NCI-H1694 (cell line): ENCODE measurements at places on chromosomes 11 and 22.

GRCh38 chr22:42863349-42863961 is 6.4 kb upstream of the ARFGAP3 start:
- no peak for DNase-seq

DNA sequence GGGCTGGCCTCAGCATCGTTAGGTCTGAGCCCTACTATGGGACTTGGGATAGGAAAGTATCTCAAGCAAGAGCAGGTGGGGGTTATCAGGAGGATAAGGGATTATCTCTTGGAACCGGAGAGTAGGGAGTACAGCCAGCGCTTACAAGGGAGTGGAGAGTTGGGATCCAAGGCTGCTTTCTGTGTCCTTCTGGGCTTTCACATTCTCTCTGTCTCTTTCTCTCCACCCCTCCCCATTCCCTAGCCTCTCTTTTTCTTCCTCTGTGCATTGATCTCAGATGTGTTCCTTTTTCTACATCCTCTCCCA is 170.2 kb downstream of the BUD13 start:
- no peak for DNase-seq

DNA sequence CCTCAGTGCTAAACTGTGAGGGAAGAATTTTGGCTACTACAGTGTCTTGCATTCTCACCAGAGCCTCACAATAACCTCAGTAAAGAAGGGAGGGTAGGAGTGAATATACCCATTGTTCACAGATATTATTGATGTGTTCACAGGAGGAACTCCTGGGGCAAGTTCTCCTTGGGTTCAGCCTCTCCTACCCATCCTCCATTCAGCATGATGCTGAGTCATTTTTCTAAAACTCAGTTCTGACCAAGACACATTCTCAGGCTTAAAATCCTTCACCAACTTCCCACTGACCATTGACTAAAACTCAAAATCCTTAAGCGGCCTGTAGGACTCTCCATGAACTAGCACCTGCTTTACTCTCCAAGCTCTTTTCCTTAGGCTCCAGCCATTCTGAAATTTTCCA is 48.7 kb downstream of the SYTL2 start:
- no peak for DNase-seq

DNA sequence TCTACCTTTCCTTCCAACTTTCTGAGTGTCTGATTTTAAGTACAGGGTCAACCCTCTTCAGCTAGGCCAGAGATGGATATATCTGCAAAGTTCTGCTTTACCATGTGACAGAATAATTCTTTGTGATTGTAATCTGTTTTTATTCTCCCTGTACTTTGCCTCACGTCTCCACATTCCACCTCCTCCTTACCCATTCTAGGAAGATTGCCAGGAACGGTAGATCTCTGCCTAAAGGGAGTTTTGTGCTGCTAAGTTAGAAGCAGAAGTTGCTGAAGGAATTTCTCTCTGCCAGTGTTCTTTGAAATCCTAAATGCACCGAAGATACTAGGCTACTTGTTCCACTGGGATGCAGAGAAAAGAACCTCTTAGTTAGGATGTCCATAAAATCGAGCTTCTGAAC is 20.7 kb upstream of the FAM181B start:
- DNase-seq, result no peak

GRCh38 chr11:112583261-112583893 is 322.7 kb upstream of the PLET1 start:
- DNase-seq, result no peak

DNA sequence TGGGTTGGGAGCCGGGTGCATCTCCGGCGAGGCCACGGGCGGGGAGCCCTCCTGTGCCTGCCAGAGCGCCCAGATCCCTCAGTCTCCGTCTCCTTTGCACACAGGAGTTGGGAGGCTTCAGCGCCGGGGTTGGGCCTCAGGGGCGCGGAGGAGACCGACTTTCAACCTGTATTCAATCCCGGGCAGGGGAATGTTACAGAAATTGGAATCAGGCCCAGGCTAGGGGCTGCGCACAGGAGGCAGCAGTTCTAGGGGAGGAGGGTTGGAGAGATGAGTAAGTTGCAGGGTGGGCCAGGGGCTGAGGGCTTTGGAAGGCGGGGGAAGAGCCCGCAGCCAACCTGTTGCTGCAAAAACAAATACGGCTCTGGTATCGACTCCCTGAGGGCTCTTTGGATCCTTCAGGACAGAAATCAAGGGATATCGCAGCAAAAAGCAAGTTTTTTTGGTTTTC is 640 bp upstream of the KCNA4 start:
- no peak for DNase-seq

GRCh38 chr22:16586991-16587390 is 5.6 kb downstream of the CCT8L2 start:
- DNase-seq, result no peak

GRCh38 chr11:3341298-3341697 is 37.6 kb downstream of the ZNF195 start:
- DNase-seq, result peak; percentile 69

- no peak for DNase-seq
Measured at GRCh38 chr22:40519284-40519947, 117.1 kb downstream of the MRTFA start.

DNA sequence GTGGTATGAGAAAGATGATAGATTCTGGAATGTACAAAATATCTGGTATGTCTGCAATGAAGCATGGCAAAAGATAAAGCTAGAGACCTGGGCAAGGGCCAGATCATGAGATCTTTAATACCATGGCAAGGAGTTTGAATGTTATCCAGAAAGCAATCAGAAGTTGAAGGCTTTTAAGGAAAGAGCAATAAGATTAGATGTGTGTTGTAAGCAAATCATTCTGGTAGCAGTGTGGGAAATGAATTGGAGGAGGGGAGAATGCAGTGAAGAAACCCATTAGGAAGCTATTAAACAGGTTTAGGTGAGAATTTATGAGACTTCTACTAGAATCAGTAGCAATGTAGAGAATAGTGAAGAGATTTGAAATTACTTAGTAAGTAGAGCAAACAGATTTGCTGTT is 32.2 kb upstream of the SYT9 start:
- no peak for DNase-seq

DNA sequence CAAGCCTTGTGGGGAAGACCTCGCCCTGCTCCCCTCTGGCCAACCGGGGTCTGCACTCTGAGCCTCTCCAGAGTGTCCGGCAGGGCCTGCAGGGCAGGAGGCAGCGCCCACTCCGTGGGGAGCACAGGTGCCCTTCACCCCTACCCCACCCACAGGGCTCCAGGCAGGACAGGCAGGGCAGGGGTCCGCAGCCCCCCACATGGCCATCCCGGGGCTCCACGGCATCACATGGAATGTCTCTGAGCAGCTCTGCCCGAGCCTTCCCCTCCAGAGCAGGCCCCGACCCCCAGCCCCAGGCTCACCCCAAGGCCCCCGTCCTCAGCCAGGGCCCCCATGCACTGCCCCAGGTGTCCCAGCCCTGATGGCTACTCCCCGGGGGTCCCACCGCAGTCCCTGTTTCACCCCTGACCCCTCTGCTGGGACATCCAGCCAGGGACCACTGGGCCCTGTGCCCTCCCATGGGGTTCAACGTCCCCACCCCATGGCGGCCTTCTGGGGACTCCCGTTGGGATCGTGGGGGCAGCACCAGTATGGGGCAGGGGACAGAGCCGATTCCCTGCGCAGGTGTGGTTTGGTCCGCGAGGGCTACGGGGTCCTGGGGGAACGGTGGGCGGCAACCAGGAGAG is 77.7 kb downstream of the BRD1 start:
- no peak for DNase-seq

- no peak for DNase-seq
Measured at GRCh38 chr11:63510360-63511047, 4.6 kb downstream of the LGALS12 start.

DNA sequence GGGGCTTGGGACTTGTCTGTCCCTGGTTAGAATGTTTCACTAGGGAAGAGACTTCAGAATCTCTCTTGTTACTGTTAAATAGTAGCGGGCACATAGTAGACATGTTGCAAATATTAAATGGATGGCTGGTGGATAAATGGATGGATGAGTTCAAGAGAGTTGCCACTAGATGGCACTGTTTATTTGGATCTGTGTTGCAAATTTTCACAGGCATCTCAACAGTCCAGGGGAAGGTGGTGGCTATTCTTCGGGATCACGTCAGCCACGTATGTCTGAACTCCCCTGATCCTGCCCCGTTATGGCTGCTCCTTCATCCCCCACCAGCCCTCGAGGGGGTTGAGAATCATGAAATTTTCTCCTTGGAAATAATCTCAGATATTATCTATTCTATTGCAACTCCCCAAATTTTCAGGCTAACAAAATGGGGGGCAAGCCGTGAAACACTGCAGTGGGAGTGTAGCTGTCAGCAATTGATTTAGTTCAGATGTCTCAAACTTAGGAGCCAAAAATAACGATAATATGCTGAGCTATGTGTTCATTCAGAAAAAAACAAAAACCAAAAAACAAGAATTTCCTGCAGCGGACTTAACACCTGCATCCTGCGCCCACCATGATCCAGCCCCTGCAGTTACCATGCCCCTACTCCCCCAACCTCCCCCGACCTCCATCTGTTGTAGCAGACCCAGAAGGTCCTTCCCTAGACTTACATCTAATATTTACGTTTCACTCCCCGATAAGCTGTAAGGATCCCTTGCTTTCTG is 29.1 kb upstream of the BIRC3 start:
- DNase-seq, result no peak

DNA sequence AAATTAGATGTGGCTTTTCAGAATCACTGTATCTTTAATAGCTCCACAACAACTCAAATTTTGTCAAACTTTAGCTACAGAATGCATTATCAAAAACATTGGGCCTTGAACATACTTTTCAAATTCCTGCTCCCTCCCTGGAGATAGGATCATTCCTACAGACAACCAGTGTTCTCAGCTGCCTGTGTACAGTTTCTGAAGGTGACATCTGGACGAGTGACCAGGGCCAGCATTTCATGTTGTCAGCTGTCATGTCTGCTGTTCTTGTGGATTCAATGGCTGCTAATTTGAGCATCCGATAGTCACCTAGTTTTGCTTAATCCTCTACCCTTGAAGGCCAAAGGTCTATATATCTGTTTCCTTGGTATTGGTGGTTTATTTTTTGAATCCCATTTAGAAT is 188.2 kb downstream of the DBX1 start:
- DNase-seq, result no peak

GRCh38 chr22:33842421-33843094 is 77.7 kb downstream of the LARGE1 start:
- no peak for DNase-seq

- DNase-seq, result no peak
Measured at GRCh38 chr11:32414925-32415324, 20.4 kb downstream of the WT1 start.

- DNase-seq, result no peak
Measured at GRCh38 chr11:19715373-19715772, 2.7 kb downstream of the NAV2 start.

DNA sequence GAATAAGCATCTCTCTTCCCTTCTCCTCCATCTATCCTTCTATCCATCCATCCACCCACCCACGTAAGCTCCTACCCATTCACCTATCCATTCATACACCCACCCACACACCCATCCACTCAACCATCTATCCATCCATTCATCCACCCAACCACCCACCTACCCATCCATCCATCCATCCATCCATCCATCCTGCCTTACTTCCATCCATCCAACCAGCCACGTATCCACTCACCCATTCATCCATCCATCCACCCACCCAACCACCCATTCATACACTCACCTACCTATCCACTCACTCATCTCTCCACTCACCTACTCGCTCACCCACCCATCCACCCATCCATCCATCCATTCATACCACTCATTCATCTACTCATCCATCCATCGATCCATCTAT is 13.2 kb downstream of the TNNT3 start:
- DNase-seq, result no peak

- DNase-seq, result no peak
Measured at GRCh38 chr11:19276859-19277808, 36.4 kb upstream of the E2F8 start.

GRCh38 chr11:65188486-65188885 is 6.8 kb downstream of the CAPN1 start:
- no peak for DNase-seq

GRCh38 chr22:22813126-22814075 is 74.2 kb upstream of the IGLL5 start:
- DNase-seq, result no peak

- DNase-seq, result no peak
Measured at GRCh38 chr11:110912437-110912836, 200.2 kb upstream of the ARHGAP20 start.

DNA sequence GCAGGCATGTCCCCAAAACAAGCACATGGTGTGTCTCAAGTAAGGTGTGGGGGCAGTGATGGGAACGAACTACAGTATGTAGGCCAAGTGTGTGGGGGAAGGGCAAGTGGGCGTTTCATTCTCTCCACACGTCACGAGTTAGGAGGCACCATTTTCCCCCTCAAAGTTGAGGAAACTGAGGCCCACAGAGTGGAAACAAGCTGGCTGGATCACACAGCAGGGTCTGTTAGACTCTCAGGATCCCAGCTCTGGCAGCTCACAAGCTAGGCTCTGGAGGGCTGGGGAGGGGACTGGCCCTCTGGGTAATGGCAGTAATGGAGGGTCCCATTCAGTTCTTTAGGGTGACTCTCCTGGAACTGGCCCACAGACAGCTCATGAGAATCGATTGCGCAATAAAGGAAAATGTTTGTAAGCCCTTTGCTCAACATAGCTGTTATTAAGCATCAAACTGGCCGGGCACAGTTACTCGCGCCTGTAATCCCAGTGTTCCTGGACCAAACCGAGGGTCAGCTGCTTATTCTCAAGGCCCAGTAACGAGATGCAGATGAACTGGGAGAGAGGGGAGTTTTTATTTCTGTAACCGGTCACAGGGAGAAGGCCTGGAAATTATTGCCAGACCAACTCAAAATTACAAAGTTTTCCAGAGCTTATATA is 24.1 kb upstream of the TUB start:
- no peak for DNase-seq

DNA sequence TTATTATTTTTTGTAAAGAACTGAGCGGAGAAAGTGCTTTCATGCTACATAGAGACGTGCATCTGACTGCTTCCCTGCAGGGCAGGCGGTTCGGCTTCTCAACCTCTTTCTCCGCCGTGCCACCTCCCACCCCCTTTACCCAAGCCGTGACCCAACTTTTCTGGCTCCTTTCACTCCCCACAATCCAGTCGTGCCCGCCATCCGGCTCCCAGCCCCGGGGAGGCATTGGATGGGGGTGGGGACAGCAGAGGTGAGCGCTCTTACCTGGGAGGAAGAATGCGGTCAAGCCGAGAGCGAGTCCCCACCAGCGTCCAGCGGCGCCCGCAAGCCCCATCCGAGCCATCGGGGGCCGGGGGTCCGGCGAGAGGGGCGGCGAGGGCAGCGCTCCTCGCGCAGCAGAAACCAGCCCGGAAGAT is 781 bp downstream of the NECTIN1 start:
- no peak for DNase-seq

DNA sequence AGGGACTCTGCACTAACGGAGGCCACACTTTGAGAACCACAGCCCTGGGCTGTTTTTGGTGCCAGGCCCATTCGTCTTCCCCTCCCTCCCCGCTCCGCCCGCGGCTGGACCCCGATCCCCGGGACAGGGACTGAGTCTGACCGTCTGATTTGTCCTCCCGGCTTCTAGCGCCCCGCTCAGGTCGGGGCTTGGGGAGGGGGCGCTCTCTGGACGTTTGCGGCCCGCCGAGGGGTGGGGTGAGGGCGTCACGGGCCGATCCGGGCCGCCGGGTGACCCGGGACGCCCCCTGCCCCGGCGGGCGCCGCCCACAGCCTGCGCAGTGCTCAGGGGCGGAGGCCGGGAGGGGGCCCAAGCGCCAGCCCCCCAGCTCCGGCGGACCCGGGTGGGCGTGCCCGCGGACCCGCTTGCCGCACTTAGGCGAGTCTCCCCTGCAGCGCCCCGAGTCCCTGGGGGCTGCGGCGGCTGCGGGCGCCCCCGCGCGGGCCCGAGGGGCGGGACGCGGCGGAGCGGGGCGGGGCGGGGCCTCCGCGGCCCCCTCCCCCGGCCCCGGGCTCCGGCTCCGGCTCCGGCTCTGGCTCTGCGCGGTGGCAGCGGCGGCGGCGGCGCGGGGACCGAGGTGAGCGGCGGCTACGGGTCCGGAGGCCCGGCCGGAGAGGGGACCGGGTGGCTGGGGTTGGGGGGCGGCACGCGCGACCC is 33.7 kb upstream of the PRR5 start:
- no peak for DNase-seq
